Aorta (tissue), 5 donors: ENCODE measurements at places on chromosomes 5 and 9. TPM values are rescaled to one million over a fixed set of nuclear protein-coding genes. Genes with fewer than 3 reads are reported as not detected.

GRCh38 chr5:42749020-42749419, 7.6 kb upstream of the CCDC152 start:
- no peak for DNase-seq

Gene REEP2
- 19.2 TPM for total RNA-seq

DNA sequence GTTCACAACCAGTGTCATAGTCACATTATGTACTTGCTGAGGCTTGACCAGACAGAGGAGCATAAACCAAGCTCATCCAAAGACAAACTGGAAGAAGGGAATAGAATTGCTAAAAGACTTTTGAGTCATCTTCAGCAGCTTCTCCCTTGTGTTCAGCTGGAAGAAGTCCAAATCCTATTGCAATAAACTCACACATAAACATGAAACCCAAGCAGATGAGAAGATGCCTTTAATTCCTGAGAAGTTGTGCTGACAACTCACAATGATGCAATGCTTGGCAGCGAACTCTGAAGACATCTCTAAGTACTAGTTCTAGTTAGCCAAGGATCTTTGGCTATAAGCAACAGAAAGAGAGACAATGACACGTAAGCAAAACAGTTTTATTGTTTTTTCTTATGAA, 642.1 kb downstream of the KCTD16 start:
- DNase-seq: peak; percentile 51

DNA sequence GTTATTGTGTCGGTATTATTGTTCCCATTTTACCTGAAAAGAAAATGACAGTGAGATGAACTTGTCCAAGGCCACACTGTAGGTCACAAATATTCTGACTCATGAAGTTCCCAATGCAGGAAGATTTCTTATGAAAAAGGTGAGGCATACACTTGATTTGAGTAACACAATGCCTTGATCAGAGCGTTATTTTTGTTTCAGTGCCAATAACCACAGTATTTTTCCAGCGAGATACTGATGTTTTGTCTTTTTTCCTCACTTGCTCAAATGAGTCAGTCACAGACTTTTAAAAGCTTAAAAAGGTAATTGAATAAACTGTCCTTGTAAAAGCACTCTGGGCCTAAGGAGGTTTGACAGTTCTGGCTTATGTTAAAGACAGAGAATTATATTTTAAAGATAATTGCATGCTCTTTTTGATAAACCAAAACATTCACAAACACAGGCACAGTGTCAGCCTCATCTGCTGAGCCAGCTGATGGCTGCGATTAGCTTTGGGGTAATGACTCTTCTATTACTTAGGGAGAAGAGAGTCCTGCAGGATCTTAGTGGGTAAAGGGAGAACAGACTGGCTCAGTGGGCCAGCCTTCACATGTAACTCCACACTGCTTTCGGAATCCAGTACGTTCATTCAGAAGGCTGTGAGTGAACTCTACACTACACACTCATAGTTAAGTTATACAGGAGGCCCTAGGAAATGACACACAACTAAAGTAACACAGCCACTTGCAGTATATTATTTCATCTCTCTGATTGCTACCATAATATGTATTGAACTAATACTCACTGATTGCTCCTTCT, 165.5 kb upstream of the CD180 start:
- no peak for DNase-seq

Gene AQP3
- 6.0 TPM for total RNA-seq

Gene FGD3
- total RNA-seq: 13.4 TPM

Gene ARSI
- 0.91 TPM for total RNA-seq

DNA sequence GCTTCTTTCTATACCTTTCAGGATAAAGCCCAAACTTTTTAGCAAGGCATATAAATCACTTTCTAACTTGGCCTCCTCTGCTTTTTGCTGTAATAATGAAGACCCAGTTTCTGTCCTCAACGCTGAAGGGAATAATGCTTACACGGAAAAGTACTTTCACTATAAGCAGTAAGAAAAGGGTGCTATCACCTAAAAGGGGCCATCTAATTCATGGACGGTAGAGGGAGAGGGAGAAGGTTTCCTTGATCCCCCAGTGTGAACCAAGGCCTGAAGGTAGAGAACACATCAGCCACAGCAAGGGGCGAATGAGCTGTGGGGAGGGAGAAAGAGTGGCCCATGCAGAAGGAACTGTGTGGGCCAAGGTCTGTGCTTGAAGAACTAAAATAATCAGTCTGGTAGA, 417.7 kb upstream of the CLINT1 start:
- no peak for DNase-seq

Gene CAVIN4
- total RNA-seq: 1.3 TPM

Gene PCDHGA5
- 7.5 TPM for total RNA-seq

DNA sequence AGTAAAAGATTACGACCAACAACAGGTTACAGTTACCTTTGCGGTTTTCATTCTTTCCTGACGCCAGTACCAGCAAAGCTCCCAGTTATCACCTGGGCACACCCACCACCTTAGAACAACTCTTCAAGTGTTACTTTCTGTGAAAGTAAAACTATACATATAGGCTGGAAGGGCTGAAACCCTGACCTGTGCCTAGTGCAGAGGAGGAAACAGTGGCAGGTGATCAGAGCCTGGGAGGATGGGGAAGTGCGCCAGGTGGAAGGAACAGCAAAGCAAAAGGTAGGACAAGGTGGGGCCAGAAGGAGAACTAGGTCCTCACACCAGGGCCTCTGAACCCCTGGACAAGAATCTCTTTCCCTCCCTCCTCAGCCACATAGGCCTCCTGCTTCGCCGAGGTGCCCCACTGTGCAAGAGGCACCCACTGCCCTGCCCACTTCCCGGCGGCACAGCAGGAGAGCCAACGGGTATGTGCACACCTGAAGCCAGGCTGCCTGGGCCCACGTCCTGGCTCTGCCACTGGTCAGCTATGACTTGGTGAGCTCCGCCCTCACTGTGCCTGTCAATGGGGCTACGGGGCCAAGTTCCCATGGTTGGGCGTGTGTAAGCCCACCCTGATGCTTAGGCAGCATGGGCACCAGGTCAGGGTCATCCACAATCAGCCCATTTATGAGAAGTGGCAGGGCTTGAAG, 26.9 kb downstream of the BICD2 start:
- peak; percentile 62 for DNase-seq

DNA sequence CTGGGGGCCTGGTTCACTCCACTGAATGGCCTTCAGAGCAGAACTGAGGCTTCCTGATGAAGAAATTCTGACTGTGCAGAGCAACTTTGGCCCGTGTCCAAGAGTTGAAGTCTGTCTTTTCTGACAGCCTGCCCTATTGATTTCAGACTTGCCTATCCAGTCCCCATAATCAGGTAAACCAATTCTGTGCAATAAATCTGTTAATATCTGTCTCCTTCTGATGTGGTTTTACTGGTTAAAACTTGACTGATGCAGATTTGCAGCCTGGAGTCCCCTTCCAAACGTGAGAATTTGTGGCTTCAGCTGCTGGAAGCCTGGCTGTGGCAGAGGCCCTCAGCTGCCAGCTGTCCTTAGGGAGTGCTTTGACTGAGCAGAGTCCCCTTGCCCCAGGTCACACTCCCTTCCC, 283.9 kb upstream of the ANKRD55 start:
- no peak for DNase-seq

DNA sequence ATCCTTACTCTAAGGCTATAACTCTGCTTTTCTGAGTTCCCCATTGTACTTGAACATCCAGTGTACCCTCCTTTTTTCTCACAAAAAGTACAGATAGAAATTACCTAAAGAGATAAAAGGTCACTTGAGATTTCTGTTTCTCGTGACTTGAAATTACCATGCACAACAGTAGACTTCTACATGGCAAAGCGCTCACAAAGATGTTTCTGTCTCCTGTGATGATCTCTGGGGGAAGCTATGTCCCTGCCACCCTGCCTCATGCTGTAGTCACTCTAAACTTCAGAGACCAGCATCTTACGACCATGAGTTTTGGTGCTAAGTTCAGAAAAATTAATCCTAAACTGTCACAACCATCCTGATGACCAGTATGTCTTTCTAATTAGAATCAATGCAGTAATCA, 36.2 kb downstream of the NFIB start:
- DNase-seq: no peak

Gene DMRT3
- 1.2 TPM for total RNA-seq

Gene OMD
- 36.4 TPM for total RNA-seq
